ENCODE measurements at places on chromosomes 5 and 9.

DNA sequence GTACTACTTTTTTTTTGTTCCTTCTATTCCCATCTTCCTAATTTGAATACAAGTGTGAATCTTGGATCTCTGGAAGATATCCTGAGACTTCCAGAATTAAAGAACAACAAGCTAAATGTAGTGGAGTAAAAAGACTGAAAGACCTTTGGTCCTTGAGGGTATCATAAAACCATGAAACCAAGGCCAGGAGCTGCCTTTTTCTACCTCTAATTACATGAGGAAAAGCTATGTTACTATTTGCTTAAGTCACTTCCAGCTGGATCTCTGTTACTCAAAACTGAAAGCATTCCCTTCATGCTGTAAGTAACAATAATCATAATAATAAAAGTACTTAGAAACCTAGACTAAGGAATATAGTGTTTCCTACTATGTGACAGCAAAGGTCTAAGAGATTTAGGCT lies 649.6 kb downstream of the KCTD16 start:
- no peak for DNase-seq

DNA sequence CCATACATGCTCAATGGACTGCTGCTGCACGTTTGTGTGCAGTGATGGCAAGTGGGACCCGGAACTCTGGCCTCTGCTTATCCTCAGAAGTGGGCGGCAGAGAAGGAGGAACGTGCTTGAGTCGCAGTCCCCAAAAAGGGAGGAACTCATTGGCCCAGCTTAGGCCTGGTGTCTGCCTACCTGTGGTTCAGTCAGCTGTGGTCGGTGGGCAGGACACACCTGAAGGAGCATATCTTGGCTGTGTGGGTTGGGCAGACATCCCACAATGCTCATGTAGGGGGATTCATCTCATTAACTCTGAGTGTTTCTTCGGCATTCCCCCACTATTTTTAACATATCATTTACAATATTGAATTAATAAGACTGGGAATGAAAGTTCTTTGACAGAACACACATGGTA lies 122.9 kb upstream of the IL12B start:
- no peak for DNase-seq

DNA sequence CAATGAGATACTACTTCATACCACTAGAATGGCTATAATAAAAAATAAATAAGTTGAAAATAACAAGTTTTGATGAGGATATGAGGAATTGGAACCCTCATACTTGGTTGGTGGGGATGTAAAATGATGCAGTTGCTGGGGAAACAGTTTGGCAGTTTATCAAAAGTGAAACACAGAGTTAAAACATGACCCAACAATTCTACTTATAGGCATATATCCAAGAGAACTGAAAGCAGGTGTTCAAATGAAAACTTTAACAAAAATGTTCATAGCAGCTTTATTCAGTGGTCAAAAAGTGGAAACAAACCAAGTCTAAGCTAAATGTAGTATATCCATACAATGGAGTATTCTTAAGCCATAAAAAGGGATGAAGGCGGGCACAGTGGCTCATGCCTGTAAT lies 13.1 kb upstream of the LHFPL2 start:
- no peak for DNase-seq

GRCh38 chr5:14896131-14896530 lies 24.6 kb upstream of the ANKH start:
- DNase-seq = no peak

DNA sequence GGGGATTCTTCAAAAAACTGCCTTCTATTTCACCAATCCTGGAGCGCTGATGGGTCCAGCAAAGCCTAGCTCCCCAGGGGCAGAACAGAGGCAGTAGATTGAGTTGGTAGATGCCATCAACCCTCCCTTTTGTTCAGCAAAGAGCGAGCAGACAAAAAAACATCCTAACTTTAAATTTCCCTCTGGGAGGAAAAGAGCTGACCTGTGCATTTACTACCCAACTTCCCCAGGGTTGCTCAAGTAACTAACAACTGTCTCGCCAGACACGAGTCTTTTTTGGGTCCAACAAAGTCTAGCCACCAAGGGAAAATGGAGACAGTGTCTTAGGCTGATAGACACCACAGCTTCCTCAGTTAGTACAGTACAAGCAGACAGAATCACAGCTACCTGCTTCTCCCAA lies 476.3 kb upstream of the GRIA1 start:
- DNase-seq = no peak
